ENCODE measurements at places on chromosomes 7 and 10.

DNA sequence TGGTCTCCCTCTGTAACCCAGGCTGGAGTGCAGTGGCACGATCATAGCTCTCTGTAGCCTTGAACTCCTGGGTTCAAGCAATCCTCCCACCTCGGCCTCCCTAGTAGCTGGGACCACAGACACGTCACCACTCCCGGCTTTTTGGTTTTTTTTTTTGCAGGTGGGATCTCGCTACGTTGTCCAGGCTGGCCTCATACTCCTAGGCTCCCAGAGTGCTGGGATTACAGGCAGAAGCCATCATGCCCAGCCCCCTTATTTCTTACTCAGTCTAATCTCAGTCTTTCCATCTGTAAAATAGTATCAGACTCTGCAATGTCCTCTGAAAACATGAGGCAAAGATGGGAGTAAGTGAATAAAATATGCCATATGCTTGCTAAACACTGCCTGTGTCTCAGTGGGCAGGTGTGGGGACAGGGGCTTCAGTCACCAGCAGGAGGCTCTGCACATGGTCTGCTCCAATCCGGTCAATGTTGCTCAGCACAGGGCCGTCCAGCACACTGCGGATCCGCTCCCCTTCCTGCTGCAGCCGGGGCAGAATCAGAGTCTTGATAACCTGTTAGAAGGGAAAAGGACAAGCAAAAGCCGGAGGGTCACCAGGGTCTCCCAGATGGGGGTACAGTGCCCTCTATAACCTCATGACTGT, 8.2 kb downstream of the AP4M1 start:
- DNase-seq, result no peak

DNA sequence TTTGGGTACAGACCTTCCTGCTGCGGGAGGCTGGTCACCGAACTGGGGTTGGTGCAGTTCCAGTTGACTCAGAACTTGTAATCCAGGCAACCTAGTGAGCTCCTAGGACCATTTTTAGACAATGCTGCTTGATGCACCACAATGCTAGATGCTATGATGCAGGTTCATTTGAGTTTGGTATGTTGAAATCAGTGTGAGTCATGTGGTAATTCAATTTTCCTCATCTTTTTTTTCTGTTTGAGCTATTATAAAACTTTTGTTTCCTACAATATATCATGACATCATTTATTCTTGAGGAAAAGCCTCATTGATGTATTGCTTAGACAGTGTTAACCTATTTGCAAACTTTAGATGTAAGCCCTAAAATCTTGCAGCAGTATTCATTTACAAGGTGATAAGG, 40.9 kb upstream of the MTPN start:
- no peak for DNase-seq

- DNase-seq, result no peak
Observed at GRCh38 chr10:74335501-74335900, 184.5 kb downstream of the ADK start.

DNA sequence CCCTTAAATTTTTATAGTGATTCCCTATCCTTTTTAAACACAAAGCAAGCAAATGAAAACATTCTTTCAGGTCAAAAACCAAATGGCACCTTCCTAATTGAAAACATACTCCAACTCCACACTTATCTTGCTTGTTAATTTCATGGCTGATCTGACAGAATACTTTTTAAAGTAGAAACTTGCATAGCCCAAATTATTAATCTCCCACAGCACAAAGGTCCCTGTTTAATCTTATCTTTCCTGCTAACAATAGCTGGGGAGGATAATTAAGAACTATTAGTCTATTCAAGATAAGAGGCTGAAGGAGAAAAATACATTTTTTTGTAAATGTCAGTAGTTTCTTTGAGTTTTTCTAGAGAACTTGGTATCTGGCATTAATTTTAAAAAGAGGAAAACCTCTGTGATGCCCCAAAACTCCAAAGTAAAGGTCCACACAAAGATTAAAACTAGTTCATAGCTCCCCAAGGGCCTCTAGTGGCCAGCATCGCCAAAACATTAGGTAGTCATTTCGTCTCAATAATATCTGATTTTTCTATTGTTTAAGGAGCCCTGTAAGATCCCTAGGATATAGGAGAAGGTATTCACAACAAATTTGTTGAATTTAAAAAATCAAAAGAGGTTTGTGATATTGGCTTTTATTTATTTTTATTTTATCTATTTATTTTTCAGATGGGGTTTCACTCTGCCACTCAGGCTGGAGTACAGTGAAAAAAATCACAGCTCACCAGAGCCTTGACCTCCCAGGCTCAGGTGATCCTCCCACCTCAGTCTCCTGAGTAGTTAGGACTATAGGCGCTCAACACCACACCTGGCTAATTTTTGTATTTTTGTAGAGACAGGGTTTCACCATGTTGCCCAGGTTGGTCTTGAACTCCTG, 14.7 kb downstream of the CDNF start:
- peak; percentile 57 for DNase-seq

GRCh38 chr7:96179837-96180236, 142.1 kb downstream of the SLC25A13 start:
- no peak for DNase-seq

DNA sequence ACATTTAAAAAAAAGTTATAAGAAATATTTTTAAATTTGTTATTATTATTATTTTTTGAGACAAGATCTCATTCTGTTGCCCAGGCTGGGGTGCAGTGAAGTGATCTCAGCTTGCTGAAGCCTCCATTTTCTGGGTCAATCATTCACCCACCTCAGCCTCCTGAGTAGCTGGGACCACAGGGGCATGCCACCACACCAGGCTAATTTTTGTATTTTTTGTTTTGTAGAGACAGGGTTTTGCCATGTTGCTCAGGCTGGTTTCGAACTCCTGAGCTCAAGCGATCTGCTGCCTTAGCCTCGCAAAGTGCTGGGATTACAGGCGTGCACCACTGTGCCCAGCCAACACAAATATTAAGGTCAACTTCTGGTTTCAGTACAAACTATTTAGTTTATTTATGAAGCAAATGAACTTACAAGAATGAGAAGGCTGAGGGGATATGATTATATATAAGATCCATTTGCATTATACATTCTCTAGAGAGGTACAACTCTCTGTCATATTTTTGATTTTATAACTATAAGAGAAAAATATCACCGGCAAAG, 45.9 kb upstream of the FAM133B start:
- DNase-seq, result no peak

GRCh38 chr7:139362302-139362701, 2.6 kb downstream of the LUC7L2 start:
- no peak for DNase-seq

GRCh38 chr10:52484206-52485065, 170.4 kb downstream of the DKK1 start:
- no peak for DNase-seq

- DNase-seq, result no peak
Observed at GRCh38 chr10:95552679-95553342, 8.4 kb downstream of the SORBS1 start.

DNA sequence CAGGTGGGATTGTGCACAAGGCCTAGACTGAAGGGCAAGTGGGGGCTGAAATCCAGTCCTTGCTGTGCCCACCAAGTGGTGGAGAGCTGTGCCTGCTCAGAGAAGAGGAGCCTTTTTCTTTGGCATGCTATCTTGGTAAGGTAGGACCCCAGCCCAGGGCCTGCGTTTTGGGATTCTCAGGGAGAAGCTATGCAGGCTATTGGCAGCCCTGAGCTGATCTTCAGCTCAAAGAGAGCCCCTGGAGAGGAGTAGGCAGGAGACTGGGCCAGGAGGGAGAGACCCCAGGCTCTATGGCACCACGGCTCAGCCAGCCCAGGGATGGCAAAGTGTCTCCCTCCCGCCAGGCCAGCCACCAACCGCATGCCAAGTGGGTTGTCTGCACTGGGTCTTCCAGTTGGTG, 119.2 kb upstream of the PCBD1 start:
- no peak for DNase-seq

DNA sequence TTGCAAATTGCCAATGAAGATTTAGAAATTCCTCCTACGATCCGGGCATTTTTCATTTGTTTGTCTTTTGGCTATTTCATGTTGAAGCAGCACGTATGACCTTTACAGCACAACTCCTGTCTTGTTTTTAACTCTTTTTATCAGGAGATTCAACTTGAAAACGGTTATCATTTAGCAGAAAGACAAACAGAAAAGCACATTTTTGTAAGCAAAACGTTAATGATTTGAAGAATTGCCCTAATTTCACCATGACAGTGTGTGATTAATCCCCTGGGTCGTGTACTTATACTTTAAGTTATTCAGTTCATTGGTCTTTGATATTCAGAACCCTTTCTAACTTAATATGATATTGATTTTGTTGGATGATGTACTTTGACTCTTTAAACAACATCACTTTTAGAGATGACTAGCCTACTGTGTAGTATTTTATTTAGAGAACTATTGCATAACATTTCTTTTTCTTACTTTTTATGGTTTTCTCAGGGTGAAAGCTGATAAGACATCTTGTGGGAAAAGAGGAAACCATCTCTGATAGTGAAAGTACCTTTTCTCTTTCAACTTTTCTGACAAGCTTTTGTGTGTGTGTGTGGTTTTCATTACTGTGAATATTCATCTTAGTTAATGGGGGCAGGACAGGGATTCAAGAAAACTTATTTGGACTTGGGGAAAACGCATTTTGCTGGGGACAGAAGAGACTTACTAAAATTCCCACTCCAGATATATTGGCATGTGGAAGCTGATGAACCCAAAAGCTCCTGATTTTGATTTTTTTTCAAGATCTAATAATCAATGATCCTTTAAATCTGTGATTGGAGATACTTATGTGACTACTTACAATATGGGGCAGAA, 8.1 kb downstream of the HHEX start:
- no peak for DNase-seq

DNA sequence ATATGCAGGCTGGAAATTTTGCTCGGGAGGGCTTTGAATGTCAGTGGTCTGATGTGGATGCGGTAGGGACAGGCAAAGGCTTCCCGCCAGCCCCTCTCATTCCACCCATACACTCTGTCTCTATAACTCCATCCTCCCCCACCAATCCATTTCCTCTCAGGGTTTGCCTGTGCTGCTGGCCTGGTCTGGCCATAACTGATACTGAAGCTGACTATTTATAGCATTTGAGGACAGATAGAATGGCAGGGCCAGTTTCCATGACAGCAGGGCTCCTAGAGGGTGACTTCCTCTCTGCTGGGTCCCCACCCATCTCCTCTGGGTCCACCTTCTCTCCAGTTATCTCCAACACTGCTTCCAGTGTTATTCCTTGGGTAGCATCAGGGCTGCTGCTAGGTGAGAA, 6.6 kb upstream of the PDLIM1 start:
- no peak for DNase-seq

Measured in brain microvascular endothelial cell (primary cell).